ENCODE measurements at places on chromosomes 11 and 22.

DNA sequence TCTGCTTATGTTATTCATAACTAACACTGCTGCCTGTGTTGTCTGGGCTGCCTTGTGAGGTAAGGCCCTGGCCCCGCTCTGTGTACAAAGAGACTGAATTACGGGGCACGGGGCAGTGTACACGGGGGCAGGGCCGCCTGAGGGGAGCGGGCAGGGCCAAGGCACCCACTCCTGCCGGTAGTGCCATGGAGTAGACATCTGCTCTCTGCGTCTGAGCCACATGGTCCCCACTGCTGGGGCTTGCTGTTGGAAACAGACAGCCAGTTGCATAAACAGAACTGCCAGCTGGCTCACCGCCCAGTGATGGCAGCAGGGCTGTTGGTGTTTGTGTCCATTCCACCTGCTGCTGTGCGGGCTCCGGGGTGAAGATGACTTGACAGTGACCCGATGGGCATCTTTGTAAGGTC, 19.8 kb downstream of the FAM118A start:
- no peak overlapping the region for H3K27ac ChIP-seq
- no peaks in the 10 kb centered on the region for H3K4me1 ChIP-seq
- no peak overlapping the region for H3K4me3 ChIP-seq
- peak; percentile 96 for DNase-seq
- H3K36me3 ChIP-seq = no peaks in the 10 kb centered on the region
- no peaks in the 10 kb centered on the region for H3K27me3 ChIP-seq

DNA sequence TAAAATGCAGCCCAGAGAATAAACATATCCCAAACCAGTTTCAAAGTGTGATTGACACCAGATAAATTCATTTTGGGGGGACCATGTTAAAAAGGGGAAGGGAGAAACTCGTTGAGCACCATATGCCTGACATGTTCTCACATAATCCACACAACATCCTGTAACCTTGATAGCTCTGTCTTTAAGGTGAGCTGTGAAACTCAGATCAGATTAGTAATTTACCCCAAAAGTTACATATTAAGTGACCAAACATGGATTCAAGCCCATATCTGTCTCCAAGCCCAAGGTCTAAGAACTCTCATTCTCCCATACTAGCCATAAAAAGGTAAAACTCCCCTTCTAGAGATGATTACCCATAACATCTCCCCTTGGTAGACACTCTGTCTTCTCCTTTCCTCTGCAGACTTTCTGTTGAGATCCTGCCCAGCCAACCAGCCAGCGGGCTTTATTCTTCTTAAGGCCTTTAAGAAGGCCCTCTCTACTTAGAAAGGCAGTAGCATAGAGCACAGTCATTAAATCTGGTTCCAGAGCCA, 150.7 kb downstream of the CCDC34 start:
- DNase-seq = no peak
- H3K4me3 ChIP-seq = no peak overlapping the region
- H3K36me3 ChIP-seq = no peaks in the 10 kb centered on the region
- H3K27me3 ChIP-seq = no peaks in the 10 kb centered on the region

GRCh38 chr22:46393873-46394272, 58.4 kb downstream of the TRMU start:
- H3K27ac ChIP-seq = no peak overlapping the region
- H3K36me3 ChIP-seq = no peaks in the 10 kb centered on the region
- no peaks in the 10 kb centered on the region for H3K4me1 ChIP-seq
- no peaks in the 10 kb centered on the region for H3K27me3 ChIP-seq
- no peak overlapping the region for H3K4me3 ChIP-seq

DNA sequence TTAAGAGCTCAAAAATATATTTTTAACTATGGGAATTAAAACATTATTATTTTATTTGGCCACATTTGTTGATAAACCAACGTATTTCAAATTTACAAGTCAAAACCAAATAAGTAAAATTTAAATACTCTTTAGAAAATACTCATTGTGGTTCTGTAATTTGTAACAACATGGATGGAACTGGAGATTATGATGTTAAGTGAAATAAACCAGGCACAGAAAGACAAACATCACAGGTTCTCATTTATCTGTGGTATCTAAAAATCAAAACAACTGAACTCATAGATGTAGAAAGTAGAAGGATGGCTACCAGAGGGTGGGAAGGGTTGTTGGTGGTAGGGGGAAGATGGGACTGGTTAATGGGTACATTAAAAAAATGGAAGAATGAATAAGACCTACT, 50.8 kb downstream of the STK33 start:
- DNase-seq = no peak
- H3K36me3 ChIP-seq = no peaks in the 10 kb centered on the region
- H3K27me3 ChIP-seq = no peaks in the 10 kb centered on the region
- no peaks in the 10 kb centered on the region for H3K4me1 ChIP-seq
- H3K27ac ChIP-seq = no peak overlapping the region

GRCh38 chr11:82775736-82776346, 42.2 kb upstream of the FAM181B start:
- H3K27me3 ChIP-seq = no peaks in the 10 kb centered on the region
- no peaks in the 10 kb centered on the region for H3K36me3 ChIP-seq
- H3K4me3 ChIP-seq = no peak overlapping the region
- H3K4me1 ChIP-seq = no peaks in the 10 kb centered on the region

- DNase-seq = no peak
- H3K4me3 ChIP-seq = no peak overlapping the region
- no peak overlapping the region for H3K27ac ChIP-seq
- H3K4me1 ChIP-seq = no peaks in the 10 kb centered on the region
Measured at GRCh38 chr11:79396674-79397073, 44.2 kb downstream of the TENM4 start.

GRCh38 chr22:38049812-38050619, 7.2 kb upstream of the PICK1 start:
- no peaks in the 10 kb centered on the region for H3K36me3 ChIP-seq
- H3K4me3 ChIP-seq = no peak overlapping the region
- H3K27ac ChIP-seq = no peak overlapping the region
- no peak for DNase-seq
- H3K27me3 ChIP-seq = no peaks in the 10 kb centered on the region

- H3K27me3 ChIP-seq = no peaks in the 10 kb centered on the region
- DNase-seq = no peak
- H3K27ac ChIP-seq = peak overlapping the region; percentile 25
- no peaks in the 10 kb centered on the region for H3K4me1 ChIP-seq
- no peaks in the 10 kb centered on the region for H3K36me3 ChIP-seq
Measured at GRCh38 chr11:78802058-78802761, 227.5 kb upstream of the NARS2 start.

- H3K4me1 ChIP-seq = no peaks in the 10 kb centered on the region
- H3K4me3 ChIP-seq = no peak overlapping the region
- H3K27me3 ChIP-seq = no peaks in the 10 kb centered on the region
Measured at GRCh38 chr11:86663291-86663690, 9.1 kb downstream of the ME3 start.

GRCh38 chr11:110435780-110436717, 6.3 kb downstream of the FDX1 start:
- no peak for DNase-seq
- peak overlapping the region; percentile 63 for H3K27ac ChIP-seq
- no peaks in the 10 kb centered on the region for H3K27me3 ChIP-seq
- peaks cover 37% of the 10 kb centered on the region for H3K4me1 ChIP-seq
